Hepatocyte (in vitro differentiated cells): ENCODE measurements at places on chromosomes 12 and 14. TPM values are rescaled to one million over a fixed set of nuclear protein-coding genes. Genes with fewer than 3 reads are reported as not detected.

- no peak overlapping the region for H3K4me3 ChIP-seq
- no peak for DNase-seq
- no peaks in the 10 kb centered on the region for H3K27me3 ChIP-seq
- no peaks in the 10 kb centered on the region for H3K36me3 ChIP-seq
- no peak overlapping the region for H3K27ac ChIP-seq
- no peaks in the 10 kb centered on the region for H3K4me1 ChIP-seq
Observed at GRCh38 chr14:48229091-48229490, 553.7 kb upstream of the MDGA2 start.

DNA sequence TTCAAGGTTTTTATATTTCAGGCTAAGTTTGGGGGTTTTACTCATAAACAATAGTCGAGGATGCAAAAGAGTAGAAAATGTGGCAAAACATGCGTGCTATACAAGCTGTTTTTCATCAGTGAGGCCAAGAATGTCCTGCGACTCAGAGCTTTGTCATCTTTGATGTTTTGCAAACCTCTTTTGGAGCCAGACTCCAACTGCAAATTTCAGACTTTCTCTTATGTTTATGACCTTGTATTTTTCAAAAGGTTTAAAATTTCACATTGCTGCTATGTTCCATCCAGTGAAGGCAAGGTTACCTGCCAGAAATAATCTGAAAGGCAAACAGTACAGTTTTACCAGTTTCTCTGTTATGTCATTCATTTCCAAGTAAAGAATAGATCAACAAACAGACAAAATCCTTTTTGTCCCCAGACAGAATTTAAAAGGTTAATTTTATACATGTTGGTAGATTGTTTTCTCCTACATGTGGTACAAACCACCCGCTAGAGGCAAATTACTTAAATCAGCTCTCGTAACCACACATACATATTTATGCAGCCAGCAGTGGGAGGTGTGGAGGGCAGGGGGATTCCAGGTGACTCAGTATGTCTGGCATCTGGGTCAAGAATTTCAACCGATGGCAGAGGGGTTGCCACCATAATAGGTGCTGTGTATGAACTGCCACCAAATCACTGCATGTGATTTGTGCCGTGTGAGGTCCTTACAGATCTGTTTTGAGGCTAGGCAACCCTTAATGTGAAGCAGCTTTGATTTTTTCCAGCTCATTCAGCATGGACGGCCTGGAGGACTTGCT is 119.8 kb upstream of the CPM start:
- no peaks in the 10 kb centered on the region for H3K36me3 ChIP-seq
- H3K4me1 ChIP-seq, result peaks cover 8% of the 10 kb centered on the region
- H3K27me3 ChIP-seq, result no peaks in the 10 kb centered on the region
- peak; percentile 52 for DNase-seq
- H3K27ac ChIP-seq, result peak overlapping the region; percentile 63

- H3K36me3 ChIP-seq, result no peaks in the 10 kb centered on the region
- H3K4me1 ChIP-seq, result no peaks in the 10 kb centered on the region
- no peak overlapping the region for H3K4me3 ChIP-seq
Observed at GRCh38 chr12:14635776-14636175, 60.6 kb downstream of the GUCY2C start.

DNA sequence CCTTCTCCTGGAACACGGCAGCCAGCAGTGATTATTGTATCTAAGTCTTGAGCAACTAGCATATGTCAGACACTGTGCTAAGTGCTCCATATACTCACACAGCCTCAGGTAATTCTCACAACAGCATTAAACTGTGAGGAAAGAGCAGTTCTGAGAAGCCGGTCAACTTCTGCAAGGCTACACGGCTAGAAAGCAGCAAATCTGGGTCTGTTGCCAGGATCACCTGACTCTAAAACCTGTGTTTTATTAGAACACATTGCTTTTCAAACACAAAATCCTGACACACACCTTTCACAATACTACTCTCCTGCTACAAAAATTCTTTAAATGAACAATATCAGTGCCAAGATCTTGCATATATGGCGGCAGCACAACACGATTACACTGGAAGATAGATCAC is 49.8 kb upstream of the CRACR2A start:
- no peaks in the 10 kb centered on the region for H3K36me3 ChIP-seq
- H3K4me1 ChIP-seq, result no peaks in the 10 kb centered on the region
- no peak overlapping the region for H3K4me3 ChIP-seq

LRIG3 gene
- total RNA-seq, result 63.9 and 71.5 TPM in 2 replicates

DNA sequence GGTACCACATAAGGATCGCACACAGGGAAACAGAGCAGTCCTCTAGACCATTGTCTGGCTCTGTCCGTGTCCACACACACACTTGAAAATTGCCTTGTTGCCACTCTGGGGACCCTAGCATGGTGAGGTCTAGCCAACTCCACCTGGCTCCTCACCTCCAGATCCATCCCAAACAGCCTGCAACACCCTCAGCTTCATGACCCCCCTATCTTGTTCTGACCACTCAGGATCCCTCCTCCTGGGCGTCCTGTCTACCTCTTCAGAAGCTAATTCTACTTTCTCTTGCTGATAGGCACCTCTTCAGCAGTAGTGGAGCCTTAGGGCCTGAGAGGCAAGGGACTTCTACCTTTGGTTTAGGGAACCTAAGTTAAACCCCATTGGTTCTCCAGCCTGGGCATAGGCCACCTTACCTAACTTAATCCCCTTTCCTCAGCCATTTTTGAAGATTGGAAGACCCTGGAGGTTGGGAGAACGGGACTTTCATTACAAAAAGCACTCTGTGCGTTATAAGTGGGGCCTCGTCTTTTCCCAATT is 697 bp upstream of the HOXC5 start:
- H3K36me3 ChIP-seq, result no peaks in the 10 kb centered on the region
- no peak overlapping the region for H3K4me3 ChIP-seq
- H3K27me3 ChIP-seq, result peaks cover 80% of the 10 kb centered on the region

ASPG gene
- total RNA-seq, result 4.9 and 5.9 TPM in 2 replicates

COX8C gene
- not detected in 2 replicates for total RNA-seq

DNA sequence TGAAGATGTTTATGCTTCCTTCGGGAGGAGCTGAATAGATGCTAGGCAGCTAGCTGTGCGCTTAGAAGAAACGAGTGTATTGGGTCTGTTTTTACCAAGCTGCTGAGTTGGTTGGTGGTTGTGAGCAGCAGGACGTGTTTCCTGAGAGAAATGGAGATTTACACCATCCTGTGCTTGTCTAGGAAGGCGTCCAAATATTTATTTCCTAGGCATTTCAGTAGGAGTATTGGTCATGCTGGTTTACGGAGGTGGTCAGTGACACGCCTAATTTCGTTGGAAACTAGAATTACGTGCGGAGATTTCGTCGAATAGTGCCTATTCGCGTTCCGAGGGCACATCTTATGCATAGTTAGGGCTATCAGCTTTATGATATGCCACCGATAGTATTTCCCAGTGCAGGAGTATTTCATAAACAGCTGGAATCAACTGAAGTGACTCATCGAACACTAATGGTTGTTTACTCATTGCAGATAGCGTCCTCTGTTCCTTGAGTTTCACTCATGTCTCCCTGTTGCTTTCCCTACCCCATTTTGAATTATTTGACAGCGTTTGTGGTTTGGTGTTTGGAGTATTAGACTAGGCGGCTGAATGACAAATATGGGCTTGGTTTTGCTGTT is 780 bp downstream of the TBC1D15 start:
- H3K4me1 ChIP-seq, result peaks cover 9% of the 10 kb centered on the region
- peak; percentile 55 for DNase-seq

GRCh38 chr14:48725051-48725734 is 861.0 kb downstream of the RPS29 start:
- no peaks in the 10 kb centered on the region for H3K36me3 ChIP-seq
- no peaks in the 10 kb centered on the region for H3K4me1 ChIP-seq
- no peak overlapping the region for H3K4me3 ChIP-seq
- DNase-seq, result no peak

RNF212B gene
- total RNA-seq, result 0.17 and 1.2 TPM in 2 replicates

- no peak overlapping the region for H3K4me3 ChIP-seq
- no peaks in the 10 kb centered on the region for H3K27me3 ChIP-seq
- DNase-seq, result peak; percentile 27
- peak overlapping the region; percentile 96 for H3K27ac ChIP-seq
Observed at GRCh38 chr12:108689314-108690190, 41.8 kb downstream of the CORO1C start.

KRT4 gene
- 8.7 and 9.6 TPM in 2 replicates for total RNA-seq

LTA4H gene
- 89.0 and 90.5 TPM in 2 replicates for total RNA-seq
